HS-27A (cell line): ENCODE measurements at places on chromosomes 3 and 15.

GRCh38 chr3:196519718-196520082, 4.6 kb upstream of the SMCO1 start:
- no peak for DNase-seq

DNA sequence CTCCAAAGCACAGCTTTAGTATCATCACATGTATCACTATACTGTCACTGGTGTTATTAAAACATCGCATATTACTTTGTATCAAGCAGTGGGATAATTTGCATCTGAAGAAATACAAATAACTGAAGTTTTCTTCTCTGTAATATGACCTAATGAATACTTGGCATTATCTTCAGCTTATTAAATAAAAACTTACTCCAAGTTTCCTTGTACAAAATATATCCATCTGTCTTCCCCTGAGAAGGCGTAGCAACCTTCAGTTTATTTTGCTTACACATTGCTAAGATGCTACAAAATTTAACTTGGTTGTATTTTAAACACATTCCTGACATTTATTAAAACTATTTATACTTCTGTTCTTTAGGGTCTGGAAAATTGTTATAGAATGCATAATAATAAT, 13.7 kb downstream of the FGF7 start:
- DNase-seq: no peak

GRCh38 chr3:180324791-180325190, 277.2 kb upstream of the TTC14 start:
- DNase-seq: no peak

GRCh38 chr15:66778314-66778665, 76.3 kb downstream of the SMAD6 start:
- DNase-seq: no peak

DNA sequence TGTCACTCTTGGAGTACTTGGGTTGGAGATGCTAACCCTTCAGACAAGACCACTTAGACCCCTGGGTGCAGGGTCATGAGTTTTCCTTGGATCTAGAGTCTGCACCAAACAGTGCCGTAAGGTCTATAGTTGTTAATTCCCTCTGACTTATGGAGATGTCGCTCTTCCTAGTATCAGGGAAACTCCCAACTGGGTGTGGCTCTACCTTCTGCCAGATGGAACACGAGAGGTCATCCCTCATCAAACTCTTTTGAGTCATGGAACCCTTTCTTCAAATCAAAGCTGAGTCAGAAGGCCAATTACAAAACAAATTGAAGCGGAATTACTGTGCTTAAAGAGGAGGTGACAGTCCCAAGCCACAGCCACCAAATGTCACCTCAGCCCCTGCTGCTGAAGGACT, 514.9 kb upstream of the PROK2 start:
- DNase-seq: no peak

DNA sequence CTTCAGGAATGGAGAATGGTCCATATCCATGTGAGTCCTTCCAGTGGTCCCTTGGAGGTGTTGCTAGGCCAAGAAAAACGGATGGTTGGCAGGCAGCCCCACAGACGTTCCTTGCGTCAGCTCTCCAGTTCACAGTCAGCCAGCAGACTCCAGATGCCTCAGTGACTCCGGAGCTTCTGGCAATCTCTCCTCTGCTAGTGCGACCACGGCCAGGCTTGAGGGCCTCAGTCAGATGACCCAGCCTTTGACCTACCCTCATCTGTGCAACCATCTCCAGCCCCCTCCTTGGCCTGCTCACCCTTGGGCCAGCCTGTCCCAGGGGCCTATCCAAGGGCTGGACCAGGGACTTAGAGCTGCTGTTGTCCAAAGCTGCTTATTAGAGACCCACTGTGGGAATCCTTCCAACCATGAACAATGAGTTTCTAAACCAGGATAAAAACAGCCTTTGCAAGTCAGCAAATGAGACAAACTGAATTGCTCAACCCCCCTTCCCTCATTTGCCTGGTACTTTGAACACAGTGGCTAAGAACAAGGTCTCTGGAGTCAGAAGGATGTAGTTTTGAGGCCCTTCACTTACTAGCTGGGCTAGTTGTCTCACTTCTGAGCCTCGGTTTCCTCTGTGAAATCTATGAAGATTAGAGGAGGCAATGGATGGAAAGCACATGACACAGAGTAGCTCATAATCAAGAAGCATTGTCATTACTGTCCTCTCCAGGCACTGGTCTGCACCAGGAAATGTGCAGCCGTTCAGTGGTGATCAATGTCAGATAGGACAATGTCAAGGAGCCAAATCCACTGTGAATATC, 44.8 kb downstream of the ANP32A start:
- DNase-seq: no peak

DNA sequence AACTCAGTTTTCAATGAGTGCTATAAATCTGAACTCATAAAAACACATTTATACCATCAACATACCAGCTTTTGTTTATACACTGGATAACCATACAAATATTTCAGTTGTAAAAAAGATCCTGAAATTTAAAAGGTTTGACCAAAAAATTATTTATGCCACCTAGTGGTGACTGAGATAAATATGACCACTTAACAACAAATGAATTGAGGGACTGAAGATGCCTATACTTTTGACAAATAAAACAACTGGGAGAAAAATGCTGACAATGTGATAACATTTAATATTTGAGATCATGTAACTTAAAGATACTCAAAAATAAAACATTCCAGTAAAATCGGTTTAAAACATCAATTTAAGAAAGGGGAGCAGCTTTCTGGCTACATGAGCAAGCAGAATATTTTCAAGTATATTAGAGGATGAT, 30.4 kb downstream of the ATG3 start:
- DNase-seq: no peak

DNA sequence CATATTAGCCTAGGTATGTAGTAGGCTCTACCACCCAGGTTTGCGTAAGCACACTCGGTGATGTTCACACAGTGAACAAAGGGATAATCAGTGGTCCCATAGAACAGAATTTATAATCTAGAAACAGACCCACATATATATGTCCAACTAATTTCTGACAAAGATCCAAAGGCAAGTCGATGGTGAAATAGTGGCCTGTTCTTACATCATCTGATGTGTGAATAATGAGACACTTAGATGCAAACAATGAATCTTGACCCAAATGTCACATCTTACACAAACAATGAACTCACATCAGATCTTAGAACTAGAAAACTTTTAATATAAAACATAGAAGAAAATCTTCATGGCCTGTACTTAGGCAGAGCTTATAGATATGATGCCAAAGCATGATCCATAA, 17.6 kb upstream of the TM2D3 start:
- no peak for DNase-seq

- no peak for DNase-seq
These were observed 1.1 kb upstream of the PYGO1 start for GRCh38 chr15:55589287-55589686.

- no peak for DNase-seq
These were observed 59.7 kb downstream of the GRIP2 start for GRCh38 chr3:14480207-14481017.

DNA sequence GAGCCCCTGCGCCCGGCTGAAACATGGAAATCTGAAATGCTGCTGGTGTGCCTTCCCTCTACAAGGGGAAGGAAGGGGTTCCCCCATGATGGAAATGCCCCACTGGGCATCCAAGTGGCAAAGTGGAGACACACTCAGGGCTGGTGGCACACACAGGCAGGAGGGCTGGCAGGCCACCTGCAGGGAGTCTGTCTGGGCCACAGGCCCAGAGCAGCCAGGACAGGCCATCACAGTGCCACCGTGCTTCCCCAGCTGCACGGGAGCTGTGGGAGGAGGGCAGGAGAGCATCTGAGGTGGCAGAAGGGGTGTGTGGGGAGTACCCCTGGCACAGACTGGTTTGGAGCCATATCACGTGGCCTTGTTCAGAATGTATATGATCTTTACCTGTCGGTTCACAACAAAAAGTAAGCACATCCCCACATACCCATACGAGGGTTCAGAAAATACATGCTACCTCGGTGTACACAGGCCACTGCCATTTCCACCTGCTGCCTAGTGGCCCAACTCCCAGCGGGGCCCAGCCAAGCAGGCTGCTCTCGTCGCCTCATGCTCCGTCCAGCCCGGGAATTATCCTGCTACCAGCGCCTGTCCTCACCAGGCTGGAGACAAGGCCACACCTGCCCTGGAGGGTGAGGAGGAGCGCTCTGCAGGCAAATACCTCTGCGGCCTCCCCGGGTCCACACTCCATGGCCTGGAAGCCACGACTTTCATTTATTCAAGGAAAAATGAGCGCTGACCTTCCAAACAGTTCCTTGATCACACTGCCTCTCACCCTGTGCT, 22.6 kb upstream of the DUSP7 start:
- no peak for DNase-seq

- no peak for DNase-seq
These were observed 5.7 kb downstream of the CHST13 start for GRCh38 chr3:126529585-126530170.

- no peak for DNase-seq
These were observed 35.4 kb downstream of the PRTG start for GRCh38 chr15:55707518-55707917.

DNA sequence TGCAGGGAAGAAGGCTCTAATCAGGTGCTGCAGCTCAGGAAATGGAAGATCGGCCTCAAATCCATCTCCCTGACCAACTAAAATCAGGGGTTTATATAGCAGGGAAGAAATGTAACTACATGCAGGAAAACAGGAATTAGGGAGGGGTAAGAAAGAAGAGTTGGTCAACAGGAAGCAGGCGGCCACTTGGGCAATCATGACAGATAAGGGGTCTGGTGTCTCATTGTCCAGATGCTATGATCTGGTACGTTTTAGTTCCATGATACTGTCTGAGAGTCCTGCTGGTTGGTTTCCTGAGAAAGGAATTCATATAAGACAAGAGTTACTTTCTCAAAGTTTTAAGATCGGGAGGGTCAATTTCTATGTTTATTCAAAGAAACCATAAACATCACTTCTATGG, 24.2 kb downstream of the KATNBL1 start:
- no peak for DNase-seq

DNA sequence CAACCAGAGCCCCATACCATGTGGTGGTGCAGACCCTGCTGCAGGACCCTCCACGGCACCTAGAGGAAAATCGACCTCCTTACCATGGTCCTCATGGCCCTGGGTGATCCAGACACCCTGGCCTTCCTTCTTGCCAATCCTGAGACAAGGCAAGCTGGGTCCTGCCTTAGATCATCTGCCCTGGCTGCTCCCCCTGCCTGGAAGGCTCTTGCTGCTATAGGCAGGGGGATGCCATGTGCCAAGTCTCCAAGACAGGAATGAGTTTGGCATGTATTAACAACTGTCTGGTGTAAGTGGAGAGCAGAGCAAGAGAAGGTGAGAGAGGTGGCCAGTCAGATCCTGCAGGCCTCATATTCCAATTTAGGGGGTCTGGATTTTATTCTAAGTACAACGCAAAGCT, 7.5 kb downstream of the HEG1 start:
- DNase-seq: no peak

- DNase-seq: no peak
These were observed 167.2 kb downstream of the APBA2 start for GRCh38 chr15:29053006-29053405.

- no peak for DNase-seq
These were observed 80.0 kb upstream of the SPATA16 start for GRCh38 chr3:173221010-173221409.

- no peak for DNase-seq
These were observed 9.2 kb upstream of the TGFBR2 start for GRCh38 chr3:30597131-30597768.

GRCh38 chr3:143771258-143771657, 77.0 kb downstream of the SLC9A9 start:
- no peak for DNase-seq

DNA sequence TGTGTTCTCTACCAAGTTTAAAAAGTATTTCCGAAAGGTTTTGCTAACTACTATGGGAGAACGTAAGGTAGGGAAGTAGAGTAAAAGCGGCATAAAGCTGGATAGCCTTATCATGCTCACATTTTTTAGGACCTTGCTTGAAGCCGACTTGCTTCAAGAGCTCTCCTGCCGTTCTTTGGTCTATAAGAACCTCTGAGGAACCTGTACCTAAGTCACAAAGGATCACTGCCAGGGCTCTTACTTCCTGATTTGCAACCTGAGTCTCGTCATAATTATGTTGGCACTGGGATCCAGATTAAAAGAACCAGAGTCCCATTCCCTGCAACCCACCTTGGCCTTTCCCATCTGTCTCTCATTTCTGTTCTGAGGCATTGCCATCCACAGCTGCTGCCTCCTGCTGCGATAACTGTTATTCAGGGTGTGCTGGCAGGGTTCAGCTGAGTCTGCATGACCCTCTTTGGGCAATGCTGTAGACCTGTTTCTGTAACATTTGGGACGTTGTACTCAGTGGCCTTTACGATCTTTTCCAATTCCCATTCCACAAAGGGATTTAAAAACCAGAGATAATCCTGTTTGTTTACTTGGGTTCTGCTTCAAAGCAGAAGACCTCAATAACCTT, 131.0 kb upstream of the UMPS start:
- DNase-seq: no peak

DNA sequence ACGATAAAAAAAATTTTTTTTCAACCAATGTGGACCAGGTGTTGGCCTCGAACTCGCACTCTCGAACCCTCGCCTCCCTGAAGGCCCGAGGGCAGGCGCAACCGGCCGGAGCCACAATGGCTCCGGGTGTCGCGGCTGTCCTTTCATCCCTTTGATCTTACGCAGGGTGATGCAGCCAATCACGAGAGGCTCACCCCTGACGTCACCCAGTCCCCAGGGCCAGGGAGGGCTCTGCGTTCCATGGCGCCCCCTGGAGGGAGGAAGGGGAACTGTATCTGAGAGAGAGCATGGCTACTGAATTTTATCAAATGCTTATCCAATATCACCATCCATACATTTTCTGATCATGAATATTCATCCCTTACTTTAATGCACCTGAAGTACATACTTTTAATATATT, 15.4 kb upstream of the GMNC start:
- DNase-seq: no peak

GRCh38 chr3:72316501-72317279, 531.6 kb downstream of the SHQ1 start:
- no peak for DNase-seq

- no peak for DNase-seq
These were observed 127.8 kb upstream of the P2RY1 start for GRCh38 chr3:152706991-152707713.

- peak; percentile 96 for DNase-seq
These were observed 544.8 kb downstream of the AGBL1 start for GRCh38 chr15:86624261-86625036.

- DNase-seq: peak; percentile 98
These were observed 16.1 kb downstream of the AMOTL2 start for GRCh38 chr3:134357914-134358811.

DNA sequence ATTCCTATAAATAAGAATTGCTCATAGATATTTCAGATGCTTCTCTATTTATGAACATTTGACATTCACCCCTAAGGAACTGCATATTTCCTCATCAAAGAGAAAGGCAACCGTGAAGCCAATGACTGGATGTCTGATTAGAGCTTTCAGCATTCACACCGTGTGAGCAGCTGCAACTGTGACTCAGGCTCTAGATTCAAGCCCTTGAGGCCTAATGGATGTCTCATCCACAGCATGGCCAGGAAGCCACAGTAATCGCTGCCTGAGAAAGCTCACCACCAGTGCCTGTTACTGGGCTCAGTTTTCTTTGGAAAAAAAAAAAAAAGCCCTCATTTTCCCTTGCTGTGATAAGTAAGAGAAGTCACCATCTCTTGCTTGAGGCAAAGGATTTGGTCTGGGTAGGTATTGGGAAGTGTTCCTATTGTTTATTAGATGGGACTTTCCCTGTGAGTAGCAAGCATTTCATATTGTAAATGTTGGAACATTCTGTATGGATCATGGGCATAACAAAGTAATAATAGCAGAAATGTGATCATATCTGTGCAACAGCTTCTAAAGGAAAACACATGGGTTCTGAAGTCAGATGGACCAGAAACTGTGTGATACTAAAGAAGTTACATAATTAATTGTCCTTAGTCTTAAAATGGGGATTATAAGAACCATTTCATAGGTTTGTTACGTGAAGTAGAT, 783.7 kb downstream of the AGBL1 start:
- peak; percentile 86 for DNase-seq
